ENCODE measurements at places on chromosomes 4 and X.

DNA sequence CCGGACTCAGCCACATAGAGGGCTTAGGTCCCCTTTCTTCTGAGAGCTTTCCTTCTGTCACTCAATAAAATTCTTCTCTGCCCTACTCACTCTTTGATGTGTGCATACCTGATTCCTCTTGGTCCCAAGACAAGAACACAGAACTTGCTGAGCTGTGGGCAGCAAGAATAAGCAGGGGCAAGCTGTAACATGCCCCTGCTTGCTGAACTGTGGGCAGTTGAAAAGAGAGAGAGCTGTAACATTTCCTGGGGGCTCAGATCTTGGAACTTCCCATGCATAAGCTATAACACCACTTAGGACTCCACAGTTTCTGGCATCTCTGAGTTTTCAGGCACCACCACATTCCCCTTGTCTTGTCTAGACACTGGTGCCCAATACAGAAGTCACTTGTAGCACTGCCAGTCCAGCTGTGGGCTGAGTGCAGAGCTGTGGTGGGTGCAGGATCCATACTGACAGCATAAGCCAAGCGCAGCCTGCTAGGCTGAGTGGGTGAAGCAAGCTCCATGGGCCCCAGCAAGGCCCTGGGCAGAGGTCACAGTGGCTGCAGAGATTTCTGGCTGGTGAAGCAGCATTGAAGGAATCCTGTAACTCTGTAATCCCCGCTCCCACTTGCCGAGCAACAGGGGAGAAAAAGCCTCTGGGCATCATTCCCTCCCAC is 241.2 kb downstream of the PCDH10 start:
- no peak overlapping the region for H3K4me3 ChIP-seq
- no peak overlapping the region for H3K27ac ChIP-seq
- H3K36me3 ChIP-seq, result no peaks in the 10 kb centered on the region
- no peak for DNase-seq
- H3K4me1 ChIP-seq, result peaks cover 7% of the 10 kb centered on the region

DNA sequence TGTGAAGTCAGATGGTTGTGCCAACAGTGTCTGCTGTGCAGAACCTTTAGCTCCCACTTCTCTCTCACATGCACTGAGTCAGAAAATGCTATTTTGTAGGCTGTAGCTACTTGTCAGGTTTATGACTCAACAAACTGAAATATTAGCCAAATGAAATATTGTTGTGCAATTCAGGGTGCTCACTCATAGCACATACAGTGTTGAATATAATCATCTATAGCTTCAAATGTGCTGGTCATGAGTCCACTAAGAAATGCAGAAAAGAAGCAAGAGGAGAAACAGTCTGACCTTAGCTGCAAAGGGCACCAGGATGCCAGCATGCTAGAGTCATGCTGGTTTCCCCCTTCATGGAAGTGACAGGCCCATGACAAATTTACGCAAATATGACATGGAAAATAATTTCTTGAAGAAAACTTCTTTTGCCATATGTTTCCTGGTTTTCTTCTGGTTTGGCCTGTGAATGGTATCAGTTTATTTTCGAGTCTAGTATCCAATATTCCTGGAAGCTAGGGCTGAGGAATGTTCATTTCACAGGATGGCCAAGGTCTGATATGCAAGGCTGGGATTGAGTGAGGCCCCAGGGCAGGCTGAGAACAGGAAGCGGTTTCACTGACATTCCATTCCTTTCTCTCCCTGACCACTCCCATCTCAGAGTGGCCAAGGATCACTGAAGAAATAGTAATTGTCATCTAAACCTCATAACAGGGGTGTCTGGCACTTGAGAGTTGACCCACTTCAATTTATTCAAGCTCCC is 10.3 kb upstream of the CXCL2 start:
- no peak for DNase-seq
- peaks cover 3% of the 10 kb centered on the region for H3K27me3 ChIP-seq

DNA sequence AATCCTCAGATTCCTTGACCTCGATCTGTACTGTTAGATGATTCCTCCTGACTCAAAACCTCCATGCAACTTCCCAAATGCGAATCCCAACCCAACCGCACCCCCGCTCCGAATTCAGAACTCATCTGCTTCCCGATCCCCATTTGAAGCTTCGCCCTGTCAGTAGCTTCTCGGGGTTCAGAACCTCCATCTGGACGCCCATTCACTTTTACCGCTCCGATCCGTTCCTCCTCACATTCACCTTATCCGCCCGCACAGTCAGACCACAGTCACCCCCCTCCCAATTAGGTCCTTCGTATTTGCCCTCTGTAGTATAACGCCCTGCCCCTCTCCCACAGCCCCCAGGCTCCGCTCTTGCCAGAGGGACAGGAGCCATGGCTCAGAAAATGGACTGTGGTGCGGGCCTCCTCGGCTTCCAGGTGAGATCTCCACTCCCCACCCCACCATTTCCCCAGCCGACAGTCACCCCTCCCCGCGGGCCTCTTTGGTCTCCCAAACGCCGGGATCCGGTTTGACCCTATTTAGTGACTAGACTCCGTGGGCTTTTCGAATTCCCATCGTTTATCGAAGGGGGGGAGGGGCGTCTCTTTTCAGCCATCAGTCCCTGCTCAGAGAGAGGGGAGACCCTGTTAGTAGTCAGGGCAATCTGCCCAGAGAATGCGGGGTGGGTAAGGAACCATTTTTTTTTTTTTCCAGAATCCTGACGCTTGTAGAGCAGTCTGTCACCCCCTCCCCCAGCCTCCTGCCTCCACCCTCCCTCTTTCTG is 691 bp downstream of the MAGED1 start:
- peaks cover 17% of the 10 kb centered on the region for H3K36me3 ChIP-seq
- H3K4me1 ChIP-seq, result peaks cover 15% of the 10 kb centered on the region
- peak overlapping the region; percentile 96 for H3K27ac ChIP-seq
- H3K27me3 ChIP-seq, result no peaks in the 10 kb centered on the region

DNA sequence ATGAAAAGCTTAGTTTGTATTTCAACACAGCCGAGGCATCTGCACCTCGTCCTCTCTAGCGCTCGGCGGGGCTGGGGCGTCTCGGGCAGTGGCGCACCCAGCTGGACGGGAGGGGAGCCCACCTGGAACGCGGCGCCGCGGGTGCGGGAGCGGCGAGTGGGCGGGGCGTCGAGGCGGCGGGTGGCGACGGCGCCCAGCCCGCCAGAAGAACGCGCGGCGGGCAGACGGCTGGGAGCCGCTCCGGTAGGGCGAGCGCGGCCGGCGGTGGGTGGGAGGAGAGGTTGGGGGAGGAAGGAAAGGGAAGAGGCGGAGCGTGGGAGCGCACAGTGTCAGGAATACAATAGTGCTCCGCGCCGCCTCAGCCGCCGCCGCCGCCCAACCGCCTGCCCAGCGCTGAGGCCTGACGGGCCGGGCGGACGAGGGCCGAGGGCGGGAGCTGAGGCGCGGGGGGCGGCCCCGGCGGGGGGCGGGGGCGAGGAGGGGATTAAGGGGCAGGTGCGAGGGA is at the start of gene JADE3:
Gene JADE3, plus strand, starts transcription at position 324 of the 505 bp plus-strand sequence. CDS start 72,474 bp downstream, outside the sequence.
- peaks cover 18% of the 10 kb centered on the region for H3K4me1 ChIP-seq
- peak within 1 kb of the TSS; percentile 94 for H3K27ac ChIP-seq
- DNase-seq, result peak; percentile 54
- H3K36me3 ChIP-seq, result no peaks in the 10 kb centered on the region
- no peaks in the 10 kb centered on the region for H3K27me3 ChIP-seq
- peak within 1 kb of the TSS; percentile 88 for H3K4me3 ChIP-seq

DNA sequence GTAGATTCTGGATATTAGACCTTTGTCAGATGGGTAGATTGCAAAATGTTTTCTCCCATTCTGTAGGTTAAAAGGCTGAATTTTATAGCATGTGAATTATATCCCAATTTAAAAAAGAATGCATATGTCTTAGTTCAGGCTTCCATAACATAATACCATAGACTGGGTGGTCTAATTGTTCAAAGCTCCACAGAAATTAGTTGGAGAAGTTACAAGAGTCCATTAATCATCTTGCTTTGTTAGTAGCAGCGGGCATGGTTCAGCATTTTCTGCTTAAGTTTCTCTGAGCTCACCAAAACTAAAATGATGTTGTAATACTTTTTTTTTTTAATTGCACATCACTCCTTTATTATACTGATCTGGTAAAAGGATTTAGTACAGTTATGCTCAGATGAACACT is 1.8 kb downstream of the PGAM4 start:
- no peak overlapping the region for H3K4me3 ChIP-seq
- H3K4me1 ChIP-seq, result no peaks in the 10 kb centered on the region
- no peak for DNase-seq
- no peaks in the 10 kb centered on the region for H3K27me3 ChIP-seq

GRCh38 chr4:184420881-184421416 is 53.4 kb downstream of the IRF2 start:
- no peak overlapping the region for H3K27ac ChIP-seq
- H3K27me3 ChIP-seq, result no peaks in the 10 kb centered on the region
- DNase-seq, result no peak
- no peak overlapping the region for H3K4me3 ChIP-seq
- no peaks in the 10 kb centered on the region for H3K4me1 ChIP-seq

DNA sequence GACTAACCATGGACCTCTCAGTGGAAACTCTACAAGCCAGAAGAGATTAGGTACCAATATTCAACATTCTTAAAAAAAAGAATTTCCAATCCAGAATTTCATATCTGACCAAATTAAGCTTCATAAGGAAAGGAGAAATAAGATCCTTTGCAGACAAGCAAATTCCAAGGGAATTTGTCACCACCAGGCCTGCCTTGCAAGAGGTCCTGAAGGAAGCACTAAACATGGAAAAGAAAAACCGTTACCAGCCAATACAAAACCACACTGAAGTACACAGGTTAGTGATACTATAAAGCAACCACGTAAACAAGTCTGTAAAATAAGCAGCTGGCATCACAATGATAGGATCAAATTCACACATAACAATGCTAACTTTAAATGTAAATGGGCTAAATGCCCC is 156.6 kb downstream of the FAM13A start:
- H3K4me3 ChIP-seq, result no peak overlapping the region
- H3K27ac ChIP-seq, result no peak overlapping the region
- H3K36me3 ChIP-seq, result peaks cover 46% of the 10 kb centered on the region
- no peaks in the 10 kb centered on the region for H3K4me1 ChIP-seq
- no peaks in the 10 kb centered on the region for H3K27me3 ChIP-seq

DNA sequence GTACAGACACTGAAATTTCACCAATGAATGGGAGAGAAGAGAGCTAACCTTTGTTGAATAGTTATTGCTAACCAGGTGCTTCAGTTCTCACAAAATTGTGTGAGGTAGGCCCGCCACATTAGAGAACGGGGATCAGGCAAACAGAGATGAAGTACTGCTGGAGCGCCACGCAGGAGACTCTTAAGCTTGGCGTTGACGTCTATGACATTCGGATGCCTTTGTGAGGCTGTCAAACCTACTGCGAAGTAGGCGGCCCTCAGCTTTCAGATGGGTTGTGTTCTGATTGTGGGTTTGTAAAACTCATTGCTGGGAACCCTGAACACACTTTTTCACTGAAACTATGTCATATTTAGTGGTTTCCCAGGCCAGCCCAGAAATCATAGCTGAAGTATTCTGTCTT is 173.6 kb downstream of the CBR4 start:
- no peak overlapping the region for H3K27ac ChIP-seq
- H3K27me3 ChIP-seq, result peaks cover 6% of the 10 kb centered on the region
- peaks cover 11% of the 10 kb centered on the region for H3K36me3 ChIP-seq
- peaks cover 6% of the 10 kb centered on the region for H3K4me1 ChIP-seq
- no peak for DNase-seq
- H3K4me3 ChIP-seq, result no peak overlapping the region

- H3K27ac ChIP-seq, result no peak overlapping the region
- H3K27me3 ChIP-seq, result no peaks in the 10 kb centered on the region
- H3K4me3 ChIP-seq, result no peak overlapping the region
- no peaks in the 10 kb centered on the region for H3K36me3 ChIP-seq
- no peak for DNase-seq
These were observed 69.0 kb downstream of the SLC16A2 start for GRCh38 chrX:74490247-74490646.

GRCh38 chr4:145540235-145540634 is 58.6 kb downstream of the SMAD1 start:
- H3K27me3 ChIP-seq, result no peaks in the 10 kb centered on the region
- H3K4me3 ChIP-seq, result no peak overlapping the region
- no peak overlapping the region for H3K27ac ChIP-seq
- peaks cover 4% of the 10 kb centered on the region for H3K36me3 ChIP-seq
- H3K4me1 ChIP-seq, result peaks cover 8% of the 10 kb centered on the region
- no peak for DNase-seq

GRCh38 chr4:182848685-182849084 is 68.5 kb downstream of the DCTD start:
- peaks cover 2% of the 10 kb centered on the region for H3K36me3 ChIP-seq
- H3K4me3 ChIP-seq, result no peak overlapping the region
- no peak for DNase-seq
- peaks cover 7% of the 10 kb centered on the region for H3K27me3 ChIP-seq
- H3K4me1 ChIP-seq, result no peaks in the 10 kb centered on the region

GRCh38 chr4:167775375-167775774 is 317.0 kb upstream of the ANXA10 start:
- no peak overlapping the region for H3K4me3 ChIP-seq
- DNase-seq, result no peak
- no peaks in the 10 kb centered on the region for H3K36me3 ChIP-seq
- H3K4me1 ChIP-seq, result no peaks in the 10 kb centered on the region

- H3K27ac ChIP-seq, result peak within 1 kb of the TSS; percentile 100
- peak within 1 kb of the TSS; percentile 96 for H3K4me3 ChIP-seq
- DNase-seq, result peak; percentile 75
- H3K27me3 ChIP-seq, result no peaks in the 10 kb centered on the region
- H3K4me1 ChIP-seq, result peaks cover 27% of the 10 kb centered on the region
- peaks cover 18% of the 10 kb centered on the region for H3K36me3 ChIP-seq
These were observed at the start of gene CASP6 for GRCh38 chr4:109702950-109703663. TSS of gene CASP6 (minus strand) at chr4:109703445. CDS start at chr4:109703395, 50 bp downstream.

DNA sequence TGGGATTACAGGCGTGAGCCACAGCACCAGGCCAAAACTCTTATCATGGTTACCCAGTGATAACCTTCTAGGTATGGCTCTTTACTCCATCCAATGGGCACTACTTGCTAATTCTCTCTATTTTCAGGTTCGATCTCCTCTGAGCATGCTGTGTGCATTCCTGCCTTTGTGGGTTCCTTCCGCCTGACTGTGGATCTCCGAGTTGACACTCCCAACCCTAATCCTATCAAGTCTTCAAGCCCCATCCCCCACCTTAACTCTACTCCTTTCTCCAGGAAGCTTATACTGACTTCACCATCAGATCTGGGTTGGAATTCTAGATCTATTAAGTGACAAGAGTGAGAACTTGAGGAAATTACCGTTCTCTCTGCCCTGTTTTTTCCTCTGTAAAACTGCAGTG is 64.6 kb downstream of the ZAR1 start:
- H3K27me3 ChIP-seq, result no peaks in the 10 kb centered on the region
- H3K27ac ChIP-seq, result no peak overlapping the region
- H3K4me3 ChIP-seq, result no peak overlapping the region
- no peak for DNase-seq
- H3K4me1 ChIP-seq, result peaks cover 2% of the 10 kb centered on the region

DNA sequence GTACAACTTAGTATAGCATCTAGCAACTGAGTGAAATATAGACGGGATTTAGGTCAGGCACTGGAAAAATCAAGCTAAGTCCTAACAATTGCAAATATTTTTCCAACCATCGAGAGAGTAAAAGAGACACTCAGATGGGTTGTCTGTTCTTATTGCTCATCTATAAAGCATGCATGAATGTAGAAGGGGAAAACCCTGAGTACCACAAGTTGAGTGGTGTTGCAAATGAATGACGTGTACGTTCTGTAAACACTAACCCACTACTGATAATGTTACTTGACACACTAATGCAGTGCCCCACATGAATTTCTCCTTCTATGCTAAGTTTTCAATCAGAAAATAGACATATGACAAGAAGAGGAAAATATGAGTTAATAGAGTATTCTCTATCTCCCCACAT is 211.2 kb downstream of the COX18 start:
- H3K27ac ChIP-seq, result no peak overlapping the region
- no peak overlapping the region for H3K4me3 ChIP-seq

- peaks cover 2% of the 10 kb centered on the region for H3K4me1 ChIP-seq
- no peak overlapping the region for H3K27ac ChIP-seq
- DNase-seq, result no peak
- no peaks in the 10 kb centered on the region for H3K27me3 ChIP-seq
These were observed 63.2 kb upstream of the UGT2B7 start for GRCh38 chr4:69032847-69033638.

Data from progenitor cell of endocrine pancreas (in vitro differentiated cells).